Large intestine (tissue), 12 donors: ENCODE measurements at places on chromosomes 1 and 21. TPM values are rescaled to one million over a fixed set of nuclear protein-coding genes. Genes with fewer than 3 reads are reported as not detected.
A peak's percentile ranks its signal among the peaks of the same experiment; 100 is the strongest.

Gene PLEKHA6
- 59.3 TPM for polyA plus RNA-seq

Gene TSSK3
- 6.1 TPM for polyA plus RNA-seq

Gene BRDT
- polyA plus RNA-seq = not detected

Gene GNAT2
- polyA plus RNA-seq = not detected

Gene ENAH
- 44.4 TPM for polyA plus RNA-seq

Gene SLC5A9
- polyA plus RNA-seq = 133 TPM

Gene OR6K3
- not detected for polyA plus RNA-seq

DNA sequence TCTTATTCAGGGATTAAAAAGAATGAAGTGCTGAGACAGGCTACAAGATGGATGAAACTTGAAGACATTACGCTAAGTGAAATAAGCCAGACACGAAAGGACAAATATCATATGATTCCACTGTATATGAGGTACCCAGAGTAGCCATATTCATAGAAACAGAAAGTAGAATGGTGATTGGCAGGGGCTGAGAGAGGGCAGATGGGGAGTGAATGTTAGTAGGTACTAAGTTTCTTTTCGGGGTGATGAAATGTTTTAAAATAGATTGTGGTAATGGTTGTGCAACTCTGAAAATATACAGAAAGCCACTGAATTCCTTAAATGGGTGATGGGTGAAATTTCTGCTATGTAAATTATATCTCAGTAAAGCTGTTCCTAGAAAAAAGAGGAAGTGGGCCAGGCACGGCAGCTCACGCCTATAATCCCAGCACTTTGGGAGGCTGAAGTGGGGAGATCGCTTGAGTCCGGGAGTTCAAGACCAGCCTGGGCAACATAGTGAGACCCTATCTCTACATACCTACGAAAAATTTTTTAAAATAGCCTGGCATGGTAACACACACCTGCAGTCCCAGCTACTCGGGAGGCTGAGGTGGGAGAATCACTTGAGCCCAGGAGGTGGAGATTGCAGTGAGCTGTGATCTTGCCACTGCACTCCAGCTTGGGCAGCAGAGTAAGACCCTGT, 15.9 kb downstream of the SLC27A3 start:
- peak overlapping the region; percentile 38 for H3K4me3 ChIP-seq
- H3K27ac ChIP-seq = peak overlapping the region; percentile 93
- no peaks in the 10 kb centered on the region for H3K36me3 ChIP-seq
- peaks cover 4% of the 10 kb centered on the region for H3K27me3 ChIP-seq
- DNase-seq = no peak
- H3K4me1 ChIP-seq = peaks cover 2% of the 10 kb centered on the region

DNA sequence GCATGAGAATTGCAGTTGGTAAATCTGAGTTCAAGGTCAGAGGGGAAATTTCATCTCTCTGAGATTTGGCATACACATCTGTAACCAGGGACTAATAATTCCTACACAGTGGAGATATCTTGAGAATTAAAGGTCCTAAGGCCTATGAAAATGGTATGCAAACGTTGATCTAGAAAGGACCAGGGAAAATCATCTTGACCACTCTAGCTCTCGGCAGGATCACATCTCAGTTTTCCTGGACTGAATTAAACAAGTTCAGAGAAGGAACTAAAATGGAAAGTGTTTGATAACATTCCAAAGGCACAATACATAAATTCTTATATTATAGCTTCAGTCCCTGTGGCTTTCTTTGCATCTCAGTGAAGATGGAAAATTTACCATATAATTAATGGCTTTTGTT, 28.5 kb upstream of the SIPA1L2 start:
- no peak overlapping the region for H3K4me3 ChIP-seq
- no peak for DNase-seq
- peaks cover 4% of the 10 kb centered on the region for H3K4me1 ChIP-seq

- peaks cover 67% of the 10 kb centered on the region for H3K4me1 ChIP-seq
- DNase-seq = no peak
- H3K27ac ChIP-seq = peak overlapping the region; percentile 77
Measured at GRCh38 chr1:169143346-169143745, 36.9 kb downstream of the ATP1B1 start.

- no peak overlapping the region for H3K27ac ChIP-seq
- H3K4me3 ChIP-seq = no peak overlapping the region
- no peak for DNase-seq
Measured at GRCh38 chr1:229208481-229208880, 62.4 kb upstream of the RAB4A start.

GRCh38 chr1:162383516-162383915, 2.0 kb downstream of the C1orf226 start:
- H3K4me1 ChIP-seq = peaks cover 38% of the 10 kb centered on the region
- no peak for DNase-seq
- no peak overlapping the region for H3K4me3 ChIP-seq
- H3K36me3 ChIP-seq = peaks cover 18% of the 10 kb centered on the region
- no peak overlapping the region for H3K27ac ChIP-seq
- no peaks in the 10 kb centered on the region for H3K27me3 ChIP-seq

DNA sequence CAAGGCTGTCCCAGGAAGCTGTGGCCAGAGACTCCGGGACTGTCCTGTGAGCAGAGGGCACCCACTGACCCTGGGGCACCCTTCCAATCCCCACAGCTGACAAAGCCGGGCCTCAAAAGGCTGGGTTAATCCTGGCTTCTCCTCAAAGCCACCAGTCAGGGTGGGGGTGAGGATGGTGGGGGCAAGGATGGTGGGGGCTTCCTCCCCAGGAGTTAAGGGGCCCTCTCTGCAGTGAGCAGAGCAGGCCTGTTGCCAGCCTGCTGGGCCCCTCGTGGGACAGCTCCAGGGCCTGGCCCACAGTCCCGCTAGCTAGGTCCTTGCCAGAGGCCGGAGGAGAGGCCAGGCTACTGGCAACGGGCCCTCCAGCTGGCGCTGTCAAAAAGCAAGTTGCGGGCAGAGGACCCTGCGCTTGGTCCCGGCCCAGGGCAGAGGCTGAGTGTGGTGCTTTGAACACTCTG, 37.9 kb upstream of the CCDC27 start:
- H3K27me3 ChIP-seq = peaks cover 51% of the 10 kb centered on the region
- H3K4me1 ChIP-seq = no peaks in the 10 kb centered on the region
- no peaks in the 10 kb centered on the region for H3K36me3 ChIP-seq
- no peak overlapping the region for H3K4me3 ChIP-seq
- H3K27ac ChIP-seq = no peak overlapping the region

GRCh38 chr1:52531249-52531872, 21.5 kb downstream of the TUT4 start:
- no peak overlapping the region for H3K27ac ChIP-seq
- H3K4me1 ChIP-seq = no peaks in the 10 kb centered on the region
- H3K4me3 ChIP-seq = no peak overlapping the region
- DNase-seq = no peak

- no peaks in the 10 kb centered on the region for H3K36me3 ChIP-seq
- H3K27ac ChIP-seq = no peak overlapping the region
- no peak for DNase-seq
- H3K4me1 ChIP-seq = no peaks in the 10 kb centered on the region
Measured at GRCh38 chr1:53348486-53349368, 20.9 kb upstream of the LRP8 start.

GRCh38 chr1:30789388-30790255, 32.0 kb upstream of the LAPTM5 start:
- H3K4me3 ChIP-seq = no peak overlapping the region
- H3K36me3 ChIP-seq = no peaks in the 10 kb centered on the region
- no peak overlapping the region for H3K27ac ChIP-seq
- no peak for DNase-seq

DNA sequence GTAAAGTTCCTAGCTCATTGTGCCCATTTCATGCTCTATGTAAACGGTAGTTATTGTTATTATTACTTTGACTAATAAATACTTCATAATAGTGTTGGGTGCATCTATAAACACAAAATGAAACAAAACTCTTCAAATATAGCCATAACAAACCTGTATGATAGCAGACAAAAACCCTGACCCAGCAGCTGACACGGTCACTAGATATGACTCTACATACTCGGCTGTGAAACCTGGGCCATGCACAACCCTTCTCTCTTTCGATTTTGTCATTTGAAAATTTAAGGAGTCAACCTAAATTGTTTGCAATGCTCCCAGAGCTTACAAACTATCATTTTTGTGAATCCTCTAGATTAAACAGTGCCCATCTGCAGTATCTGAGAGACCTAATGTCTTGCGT, 8.0 kb upstream of the RGS13 start:
- H3K36me3 ChIP-seq = no peaks in the 10 kb centered on the region
- no peak for DNase-seq

DNA sequence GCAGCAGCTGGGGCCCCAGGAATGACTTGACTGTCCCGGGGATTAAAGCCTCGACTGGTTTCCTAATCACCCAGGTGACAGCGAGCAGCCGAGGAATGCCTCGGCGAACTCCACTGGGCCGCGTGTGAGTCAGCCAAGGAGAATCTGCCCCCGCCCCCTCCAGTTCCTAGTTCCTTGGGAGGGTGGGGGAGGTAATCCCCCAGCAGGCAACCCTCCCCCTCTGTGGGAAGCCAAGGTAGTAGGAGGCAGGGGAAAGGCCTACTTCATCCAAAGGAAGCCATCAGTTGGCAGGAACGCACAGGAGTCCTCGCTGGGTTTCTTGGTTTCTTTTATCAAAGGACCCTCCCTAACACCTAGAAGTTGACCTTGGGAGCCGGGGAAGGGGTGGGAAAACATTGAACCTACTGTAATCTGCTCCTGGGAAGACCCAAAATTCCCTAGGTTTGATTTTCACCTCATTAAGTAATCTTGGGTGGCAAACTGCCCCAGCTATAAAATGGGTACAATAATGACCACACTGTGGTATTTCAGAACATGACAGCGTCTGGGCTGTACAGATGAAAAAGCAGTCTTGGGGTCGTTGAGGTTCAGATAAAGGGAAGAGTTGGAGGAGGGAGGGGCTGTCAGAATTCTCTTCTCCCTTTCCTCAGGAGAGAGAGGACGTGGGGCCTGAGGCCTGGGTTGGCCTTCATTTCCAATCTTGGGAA, 1.4 kb downstream of the TENT5B start:
- peak overlapping the region; percentile 68 for H3K27ac ChIP-seq
- no peaks in the 10 kb centered on the region for H3K36me3 ChIP-seq
- no peak overlapping the region for H3K4me3 ChIP-seq
- H3K27me3 ChIP-seq = peaks cover 8% of the 10 kb centered on the region
- DNase-seq = peak; percentile 88
- peaks cover 45% of the 10 kb centered on the region for H3K4me1 ChIP-seq

GRCh38 chr1:239930686-239931262, 160.9 kb upstream of the FMN2 start:
- H3K4me3 ChIP-seq = no peak overlapping the region
- peak; percentile 84 for DNase-seq
- H3K36me3 ChIP-seq = no peaks in the 10 kb centered on the region
- peaks cover 35% of the 10 kb centered on the region for H3K4me1 ChIP-seq
- peak overlapping the region; percentile 75 for H3K27ac ChIP-seq
- no peaks in the 10 kb centered on the region for H3K27me3 ChIP-seq

- H3K4me1 ChIP-seq = peaks cover 7% of the 10 kb centered on the region
- H3K4me3 ChIP-seq = no peak overlapping the region
- H3K27me3 ChIP-seq = no peaks in the 10 kb centered on the region
- no peak overlapping the region for H3K27ac ChIP-seq
Measured at GRCh38 chr1:243267914-243268653, 12.2 kb downstream of the SDCCAG8 start.

DNA sequence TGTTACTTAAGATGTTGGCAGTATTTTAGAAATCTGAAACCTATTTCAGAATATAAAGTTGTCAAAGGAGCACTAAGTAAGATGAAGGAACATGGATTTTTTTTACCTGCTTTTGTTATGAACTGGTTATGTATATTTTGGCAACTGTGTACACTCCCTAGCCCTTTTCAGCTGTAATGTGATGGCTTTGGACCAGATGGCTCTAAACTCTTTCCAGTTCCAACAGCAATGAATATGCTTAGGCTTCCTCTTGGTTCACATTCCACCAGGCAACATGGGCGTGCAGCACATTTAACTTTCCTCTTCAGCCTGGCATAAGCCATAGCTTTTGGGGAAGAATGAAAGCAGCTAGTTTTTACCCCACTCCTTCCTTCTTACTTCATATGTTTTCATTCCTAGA, 95.6 kb upstream of the ADAMTS5 start:
- H3K4me3 ChIP-seq = no peak overlapping the region
- no peaks in the 10 kb centered on the region for H3K36me3 ChIP-seq
- H3K4me1 ChIP-seq = no peaks in the 10 kb centered on the region
- no peak overlapping the region for H3K27ac ChIP-seq
- H3K27me3 ChIP-seq = no peaks in the 10 kb centered on the region
- DNase-seq = no peak

GRCh38 chr1:156421062-156421938, 52.3 kb downstream of the RHBG start:
- no peaks in the 10 kb centered on the region for H3K36me3 ChIP-seq
- H3K4me1 ChIP-seq = peaks cover 15% of the 10 kb centered on the region
- DNase-seq = peak; percentile 62
- H3K4me3 ChIP-seq = peak overlapping the region; percentile 15
- H3K27me3 ChIP-seq = peaks cover 97% of the 10 kb centered on the region

GRCh38 chr1:116825207-116825719, 71.0 kb downstream of the CD2 start:
- no peak overlapping the region for H3K4me3 ChIP-seq
- peaks cover 28% of the 10 kb centered on the region for H3K4me1 ChIP-seq
- peak; percentile 41 for DNase-seq
- no peaks in the 10 kb centered on the region for H3K36me3 ChIP-seq
- H3K27ac ChIP-seq = peak overlapping the region; percentile 37

DNA sequence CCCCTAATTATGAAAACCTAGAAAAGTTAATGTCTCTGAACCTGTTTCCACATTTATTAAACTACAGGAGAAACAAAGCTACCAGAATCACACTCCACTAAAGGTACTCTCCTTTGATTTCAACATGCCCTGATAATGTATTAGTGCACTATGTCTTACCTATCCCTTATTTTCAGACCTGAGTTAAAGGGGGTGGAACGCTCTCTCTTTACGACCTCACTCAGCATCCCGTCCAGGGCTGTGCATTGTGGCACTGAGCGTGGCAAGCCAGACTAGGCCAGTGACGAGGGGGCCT, 678 bp downstream of the LSM10 start:
- H3K27ac ChIP-seq = peak overlapping the region; percentile 83
- H3K4me1 ChIP-seq = no peaks in the 10 kb centered on the region
- no peaks in the 10 kb centered on the region for H3K27me3 ChIP-seq
- peaks cover 19% of the 10 kb centered on the region for H3K36me3 ChIP-seq
- H3K4me3 ChIP-seq = peak overlapping the region; percentile 81
- no peak for DNase-seq

GRCh38 chr1:62271948-62272728, 47.1 kb downstream of the KANK4 start:
- no peaks in the 10 kb centered on the region for H3K27me3 ChIP-seq
- no peaks in the 10 kb centered on the region for H3K36me3 ChIP-seq
- no peaks in the 10 kb centered on the region for H3K4me1 ChIP-seq
- DNase-seq = no peak
- H3K27ac ChIP-seq = no peak overlapping the region
- no peak overlapping the region for H3K4me3 ChIP-seq
